Stimulated activated CD8-positive, alpha-beta memory T cell treated with anti-CD3 and anti-CD28 coated beads, Interleukin-2, amount 100 ng/mL, for 48 hours (primary cell): ENCODE measurements at places on chromosomes 7 and 10.

- no peak for DNase-seq
Observed at GRCh38 chr10:21518149-21518640, 7.3 kb downstream of the SKIDA1 start.

DNA sequence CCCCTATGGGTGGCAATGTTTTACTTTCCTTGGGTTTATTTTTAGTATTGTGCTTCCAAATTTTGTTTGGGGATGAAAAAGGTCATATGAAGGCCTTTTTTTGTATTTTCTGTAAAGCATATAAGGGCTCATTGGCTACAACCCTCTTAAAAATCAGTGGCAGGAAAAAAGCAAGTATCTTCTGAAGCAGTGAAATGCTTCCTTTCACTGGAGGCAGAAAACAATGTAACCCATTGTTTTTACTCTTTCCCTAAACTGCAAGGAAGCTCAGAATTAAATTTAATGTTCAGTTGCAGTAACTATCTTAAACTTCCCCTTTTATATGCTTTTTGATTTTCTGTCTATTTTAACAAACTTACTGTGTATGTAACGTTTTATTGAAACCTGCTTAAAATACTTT, 148.7 kb upstream of the LYZL1 start:
- DNase-seq = no peak

DNA sequence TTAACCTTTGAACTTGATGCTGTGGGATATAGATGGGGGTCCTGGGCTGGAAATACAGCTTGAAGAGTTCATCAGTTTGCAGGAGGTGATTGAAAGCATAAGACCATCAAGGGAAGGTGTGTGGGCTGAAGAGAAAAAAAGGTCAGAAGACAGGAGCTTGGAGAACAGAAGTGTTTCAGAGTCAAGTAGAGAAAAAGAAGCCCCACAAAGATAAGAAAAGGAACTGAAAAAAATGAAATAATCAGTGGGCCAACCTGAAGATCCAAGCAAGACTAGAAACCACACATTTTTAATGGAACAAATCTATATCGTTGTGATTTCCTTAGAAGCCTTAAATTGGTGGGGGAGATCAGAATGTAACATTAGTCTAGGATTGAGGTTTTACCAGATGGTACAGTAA, 22.5 kb downstream of the ZEB1 start:
- no peak for DNase-seq

GRCh38 chr10:104487794-104488438, 134.3 kb downstream of the CFAP58 start:
- DNase-seq = no peak

DNA sequence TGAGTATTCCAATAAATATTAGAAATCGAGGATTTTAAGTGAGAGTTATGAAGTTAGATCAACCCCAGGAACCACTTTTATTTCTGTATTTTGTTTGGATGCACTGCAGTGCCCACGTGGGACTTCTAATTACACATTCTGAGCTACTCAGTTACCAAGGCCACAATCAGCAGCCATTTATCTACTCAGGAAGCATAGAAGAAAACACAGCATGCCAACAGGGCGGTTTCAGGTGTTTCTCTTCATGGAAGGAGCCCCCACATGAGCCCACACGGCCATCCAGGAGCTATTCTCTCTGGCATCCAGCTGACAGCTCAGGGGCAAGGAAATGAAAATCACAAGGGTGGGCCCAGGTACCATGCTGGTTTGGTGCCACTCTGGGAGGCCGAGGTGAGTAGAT, 266.5 kb upstream of the MKLN1 start:
- DNase-seq = no peak

- no peak for DNase-seq
Observed at GRCh38 chr7:86089455-86089854, 554.3 kb upstream of the GRM3 start.

DNA sequence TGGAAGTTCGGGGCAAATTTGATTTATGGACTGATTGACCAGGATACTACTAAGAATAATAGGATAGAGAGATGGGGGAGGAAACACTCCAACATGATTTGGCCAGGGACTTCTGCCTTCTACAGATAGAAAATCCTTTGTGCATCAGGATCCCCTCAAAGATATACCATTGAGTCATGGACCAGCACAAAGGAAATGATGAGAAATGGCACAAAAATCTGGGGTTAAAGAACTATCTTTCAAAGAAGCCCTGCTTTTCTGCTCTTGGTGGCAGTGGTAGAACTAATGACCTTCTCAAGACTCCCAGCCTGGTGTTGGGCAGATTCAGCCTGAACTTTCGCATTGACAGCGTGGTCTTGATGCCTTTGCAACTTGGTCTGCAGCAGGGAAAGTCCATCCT, 27.6 kb upstream of the LAMB1 start:
- no peak for DNase-seq

DNA sequence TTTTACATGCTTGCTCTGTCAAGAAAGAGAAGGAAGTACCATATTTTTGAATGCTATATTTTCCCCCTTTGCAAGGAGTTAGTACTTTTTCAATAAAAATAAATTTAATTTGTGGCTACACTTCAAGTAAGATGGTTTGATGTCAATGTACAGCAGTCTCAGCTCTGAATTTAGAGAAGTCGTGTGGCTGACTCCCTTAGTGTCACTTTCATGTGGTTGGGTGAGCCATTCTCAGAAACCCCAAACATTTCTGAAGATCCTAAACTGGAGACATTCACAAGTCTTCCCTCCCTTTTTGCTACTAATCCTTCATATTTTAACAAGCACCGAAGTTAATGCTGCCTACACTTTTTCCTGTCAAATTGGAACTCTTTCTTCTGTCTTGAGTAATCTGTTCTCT, 244.4 kb downstream of the DYNC1I1 start:
- no peak for DNase-seq

DNA sequence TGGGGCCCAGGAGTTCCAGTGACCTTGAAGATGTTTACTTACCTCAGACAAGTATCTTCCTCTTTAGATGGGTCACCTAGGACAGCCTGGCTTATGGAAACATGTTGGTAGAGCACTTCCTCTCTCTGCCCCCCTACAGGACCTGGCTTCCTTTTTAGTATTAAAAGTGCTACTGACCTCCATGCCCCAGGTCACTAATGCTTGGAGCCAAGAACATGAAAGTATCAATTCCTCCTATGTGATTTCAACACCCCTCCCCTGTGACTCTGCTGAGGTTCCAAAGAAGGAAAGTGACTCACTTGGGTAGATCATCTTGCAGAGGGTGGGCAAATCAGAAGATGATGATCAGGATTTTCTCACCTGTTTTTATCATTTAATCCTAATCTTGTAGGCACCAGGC, 125.3 kb upstream of the CCDC6 start:
- no peak for DNase-seq
